ENCODE measurements at places on chromosomes 3 and 15.

DNA sequence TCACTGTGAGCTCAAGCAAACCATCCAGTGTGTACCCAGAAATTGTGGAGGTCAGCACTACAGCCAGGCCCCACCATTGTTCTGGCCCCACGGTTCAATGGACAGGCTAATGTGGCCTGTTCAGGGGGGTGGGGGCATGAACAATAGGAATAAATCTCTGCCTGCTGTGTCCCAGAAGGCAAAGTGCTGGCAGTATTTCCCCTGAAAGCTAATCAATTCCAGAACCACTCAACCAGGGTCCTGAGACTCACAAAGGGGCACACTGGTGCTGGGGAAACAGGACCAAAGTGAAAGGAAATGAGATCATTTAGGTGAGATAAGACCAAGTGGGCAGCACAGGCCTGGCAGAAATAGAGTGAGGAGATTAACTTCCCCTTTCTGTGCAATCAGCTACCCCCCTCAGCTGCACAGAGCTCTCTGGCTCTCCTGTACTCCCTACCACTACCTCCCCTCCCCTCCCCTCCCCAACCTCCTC lies 11.5 kb downstream of the CRYGS start:
- DNase-seq = no peak

DNA sequence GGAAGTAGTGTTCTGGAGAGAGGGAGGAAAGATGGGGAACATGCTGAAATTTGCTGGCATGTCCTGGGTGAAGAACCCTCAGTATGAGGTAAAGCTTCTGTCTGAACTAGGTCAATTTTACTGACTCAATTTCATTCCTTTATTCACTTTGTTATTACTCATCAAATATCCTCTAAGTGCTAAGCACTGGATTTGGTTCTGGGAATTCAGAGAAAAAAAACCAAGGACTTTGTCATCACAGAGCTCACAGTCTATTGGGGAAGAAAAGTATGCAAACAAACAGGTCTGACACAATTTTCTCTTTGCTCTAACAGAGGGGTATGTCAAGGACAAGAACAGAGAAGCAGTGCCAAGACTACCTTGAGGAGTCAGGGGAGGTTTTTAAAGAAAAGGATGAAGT lies 68.0 kb downstream of the TFG start:
- DNase-seq = no peak

GRCh38 chr15:101441696-101442095 lies 47.8 kb downstream of the PCSK6 start:
- DNase-seq = no peak

DNA sequence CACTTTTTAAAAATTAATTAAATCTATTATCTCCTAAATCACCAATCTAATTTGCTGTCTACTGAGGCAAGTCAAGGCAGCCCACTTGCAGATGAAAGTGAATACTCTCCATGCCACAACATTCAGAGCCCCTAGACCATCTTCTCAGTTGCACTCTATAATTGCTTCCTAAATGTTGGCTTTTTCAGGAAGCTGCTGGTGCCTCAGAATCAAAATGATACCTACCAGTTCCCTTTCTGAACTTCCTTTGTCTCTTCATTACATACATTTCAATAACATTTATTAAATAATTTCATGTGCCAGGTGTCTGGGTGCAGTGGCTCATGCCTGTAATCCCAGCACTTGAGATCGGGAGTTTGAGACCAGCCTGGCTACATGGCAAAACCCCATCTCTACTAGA lies 124.1 kb downstream of the SERPINI1 start:
- no peak for DNase-seq

- DNase-seq = no peak
These were observed 394.1 kb upstream of the TBL1XR1 start for GRCh38 chr3:177591379-177591778.

GRCh38 chr3:115825046-115825445 lies 201.7 kb downstream of the GAP43 start:
- no peak for DNase-seq

- DNase-seq = no peak
These were observed 24.0 kb upstream of the SPTSSB start for GRCh38 chr3:161395115-161396012.

DNA sequence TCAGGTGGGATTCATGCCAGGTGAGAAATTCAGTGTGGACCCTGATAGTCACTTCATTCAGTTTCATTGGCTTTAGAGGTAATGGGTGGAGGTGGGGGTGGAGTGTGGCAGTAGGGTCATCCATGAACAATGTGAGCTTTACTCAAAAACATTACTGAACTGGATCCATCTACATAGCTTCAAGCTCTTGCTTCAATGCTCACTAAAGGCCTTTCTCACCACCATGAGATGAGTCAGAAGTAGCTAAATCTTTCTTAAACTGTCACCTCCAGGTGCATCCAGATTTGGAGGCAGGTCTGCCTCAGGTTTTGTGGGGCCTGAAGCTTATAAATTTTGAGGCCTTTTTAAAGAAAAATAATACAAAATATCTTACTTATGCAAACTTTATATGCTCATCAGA lies 363.6 kb downstream of the CHST2 start:
- no peak for DNase-seq

- peak; percentile 44 for DNase-seq
These were observed 260.4 kb upstream of the P2RY1 start for GRCh38 chr3:152574461-152575079.

GRCh38 chr3:72517921-72518424 lies 330.3 kb downstream of the SHQ1 start:
- DNase-seq = no peak

GRCh38 chr3:61617041-61617440 lies 55.7 kb downstream of the PTPRG start:
- peak; percentile 10 for DNase-seq

DNA sequence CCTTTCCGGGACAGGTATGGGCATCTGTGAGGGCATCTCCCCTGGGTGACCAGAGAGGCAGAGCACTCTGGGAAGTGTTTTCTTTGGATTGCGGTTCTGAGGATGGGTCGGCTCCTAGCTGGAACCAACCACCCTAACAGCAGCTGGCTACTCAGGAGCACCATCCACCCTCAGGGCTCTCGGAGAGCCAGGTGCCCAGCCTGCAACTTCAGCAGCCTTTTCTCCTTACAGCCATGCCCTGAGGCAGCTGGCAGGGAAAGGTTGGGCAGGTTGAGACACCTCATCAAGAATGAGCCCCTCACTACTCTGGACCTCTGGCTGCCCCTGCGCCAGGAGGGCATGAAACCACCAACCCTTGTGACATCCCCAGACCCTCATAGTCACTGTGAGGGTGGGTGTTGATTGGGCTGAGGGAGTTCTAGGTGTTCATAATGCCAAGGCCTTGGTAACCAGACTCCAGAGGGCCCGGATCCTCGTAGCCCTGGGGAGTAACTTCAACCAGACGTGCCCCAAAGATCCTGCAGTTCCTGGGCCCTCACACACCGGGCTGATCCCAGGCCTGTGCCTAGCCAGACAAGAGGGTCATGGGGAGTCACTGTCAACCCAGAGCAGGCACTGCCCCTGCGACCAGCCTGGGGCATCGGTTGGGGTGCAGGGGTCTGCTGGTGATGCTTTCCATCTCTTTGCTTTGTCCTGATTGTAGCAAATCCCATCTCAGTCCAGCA lies 114.4 kb upstream of the ABHD17C start:
- DNase-seq = no peak
